SJSA1 (cell line): ENCODE measurements at places on chromosomes 5 and 9.

GRCh38 chr5:21087766-21088165, 1099.8 kb upstream of the CDH18 start:
- H3K27ac ChIP-seq: no peak overlapping the region
- H3K36me3 ChIP-seq: no peaks in the 10 kb centered on the region
- no peak overlapping the region for H3K4me3 ChIP-seq
- no peaks in the 10 kb centered on the region for H3K27me3 ChIP-seq
- DNase-seq: no peak
- no peaks in the 10 kb centered on the region for H3K4me1 ChIP-seq

- H3K4me1 ChIP-seq: peaks cover 28% of the 10 kb centered on the region
- DNase-seq: no peak
- H3K4me3 ChIP-seq: no peak overlapping the region
- H3K27me3 ChIP-seq: no peaks in the 10 kb centered on the region
- no peak overlapping the region for H3K27ac ChIP-seq
Observed at GRCh38 chr5:168086746-168087145, 204.7 kb upstream of the WWC1 start.

GRCh38 chr5:54649041-54649504, 131.5 kb downstream of the SNX18 start:
- no peaks in the 10 kb centered on the region for H3K36me3 ChIP-seq
- DNase-seq: no peak
- H3K27me3 ChIP-seq: no peaks in the 10 kb centered on the region

DNA sequence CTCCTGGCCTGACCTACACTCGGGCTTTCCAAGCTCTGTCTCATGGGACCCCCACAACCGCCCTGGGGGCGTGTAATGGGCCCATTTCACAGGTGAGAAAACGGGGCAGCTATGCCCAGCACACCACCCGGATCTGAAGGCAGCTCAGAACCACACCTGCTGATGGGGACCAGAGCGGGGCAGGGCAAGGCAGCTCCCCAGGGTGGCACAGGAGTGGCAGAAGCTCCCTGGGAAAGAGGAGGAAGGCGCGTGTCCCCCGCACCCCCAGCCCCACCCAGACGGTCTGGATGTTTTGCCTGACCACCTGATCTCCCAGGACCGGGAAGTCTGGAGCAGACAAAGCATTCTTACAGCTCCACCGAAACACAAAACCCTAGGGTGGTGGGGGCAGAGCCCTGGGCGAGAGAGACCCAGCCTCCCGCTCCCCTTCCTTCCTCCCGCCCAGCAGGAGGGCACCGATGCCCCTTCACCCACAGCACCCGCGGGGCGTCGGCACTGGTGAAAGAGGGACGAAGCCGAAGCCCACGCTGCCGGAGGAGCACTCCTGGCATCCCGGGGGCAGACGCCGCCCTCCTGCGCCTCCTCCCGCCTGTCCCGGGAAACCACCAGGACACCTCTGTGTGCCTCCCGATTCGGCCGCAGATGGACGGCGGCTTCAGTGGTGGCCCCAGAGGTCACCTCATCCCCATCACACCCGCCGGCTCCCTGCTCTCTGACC, 14.5 kb downstream of the NOTCH1 start:
- H3K27me3 ChIP-seq: no peaks in the 10 kb centered on the region
- H3K4me1 ChIP-seq: no peaks in the 10 kb centered on the region
- H3K36me3 ChIP-seq: no peaks in the 10 kb centered on the region
- H3K27ac ChIP-seq: no peak overlapping the region

GRCh38 chr5:113612060-113612496, 98.6 kb downstream of the YTHDC2 start:
- peaks cover 14% of the 10 kb centered on the region for H3K4me1 ChIP-seq
- H3K27ac ChIP-seq: no peak overlapping the region
- peak; percentile 46 for DNase-seq
